ENCODE measurements at places on chromosomes 4 and X.
A peak's percentile ranks its signal among the peaks of the same experiment; 100 is the strongest.

- no peak for DNase-seq
These were observed 235.1 kb downstream of the NR3C2 start for GRCh38 chr4:148207068-148207467.

DNA sequence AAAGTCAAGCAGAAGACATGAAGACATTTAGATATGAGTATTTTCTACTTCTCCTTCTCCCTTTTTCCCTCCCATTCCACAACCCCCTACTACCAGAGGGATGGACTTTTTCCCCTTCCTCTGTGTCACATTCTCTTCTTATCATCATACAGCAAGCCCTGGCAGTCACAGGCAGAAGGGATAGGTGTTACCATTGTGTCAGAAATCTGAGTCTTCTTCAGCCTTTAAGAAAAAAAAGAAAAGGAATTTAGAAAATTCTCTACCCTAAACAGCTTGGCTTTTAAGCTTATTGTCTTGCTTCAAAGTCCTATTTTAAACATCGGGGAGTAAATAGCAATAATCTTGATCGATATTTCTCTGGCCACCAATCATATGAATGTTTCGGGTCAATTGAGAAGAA is 30.9 kb upstream of the ADH1C start:
- DNase-seq = no peak

DNA sequence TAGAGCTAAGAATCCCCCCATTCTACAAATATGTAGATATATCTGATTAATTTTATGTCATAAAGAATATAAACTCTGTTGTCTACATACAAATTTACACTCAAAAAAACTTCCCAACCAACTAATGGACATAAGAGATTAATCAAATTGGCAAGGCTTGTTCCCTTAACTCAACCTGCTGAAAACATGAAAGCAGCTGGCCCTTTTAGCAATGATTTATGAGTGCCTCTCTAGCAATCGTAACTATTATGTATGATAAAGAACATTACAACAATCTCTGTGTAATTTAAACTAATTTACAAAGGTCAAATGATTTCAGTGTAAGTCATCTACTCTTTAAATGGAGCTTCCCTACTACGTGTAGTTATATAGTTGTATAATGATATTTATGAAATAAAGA is 83.1 kb upstream of the FTHL17 start:
- DNase-seq = no peak

GRCh38 chr4:168095776-168096406 is 3.6 kb downstream of the ANXA10 start:
- DNase-seq = peak; percentile 20

DNA sequence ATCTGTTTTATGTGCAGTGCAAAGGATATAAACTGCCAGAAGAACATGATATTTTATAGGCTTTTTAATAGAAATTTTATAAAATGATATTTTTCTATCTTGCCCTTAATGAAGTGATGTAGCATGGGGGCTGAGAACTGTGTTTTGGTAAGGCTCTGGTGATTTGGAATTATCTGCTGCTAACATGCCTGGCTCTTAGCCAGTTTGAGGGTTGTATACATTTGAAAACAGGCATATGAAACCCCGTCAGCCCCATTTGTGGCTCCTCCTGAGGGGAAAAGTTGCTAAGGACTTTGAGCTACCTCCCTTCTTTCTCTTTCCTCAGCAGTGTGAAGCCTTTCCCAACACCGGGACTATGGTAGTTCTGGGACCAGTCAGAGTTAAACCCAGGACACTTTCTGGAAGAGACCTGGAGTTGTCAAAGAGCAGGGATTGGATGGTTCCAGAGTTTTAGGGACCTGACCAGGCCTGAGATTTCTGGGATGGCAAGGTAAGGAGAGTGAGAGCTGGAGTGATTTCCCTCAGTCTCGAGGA is 4.7 kb downstream of the SFRP2 start:
- no peak for DNase-seq

GRCh38 chr4:148776941-148777340 is 334.7 kb upstream of the NR3C2 start:
- no peak for DNase-seq

GRCh38 chrX:96979766-96980165 is 96.1 kb downstream of the RPA4 start:
- DNase-seq = no peak
